Activated CD4-positive, alpha-beta T cell treated with anti-CD3 and anti-CD28 coated beads, Interleukin-2, amount 50 U/mL, for 48 hours (primary cell): ENCODE measurements at places on chromosomes 5 and 9.

- peak; percentile 42 for DNase-seq
Measured at GRCh38 chr9:100601216-100601615, 23.3 kb downstream of the CAVIN4 start.

DNA sequence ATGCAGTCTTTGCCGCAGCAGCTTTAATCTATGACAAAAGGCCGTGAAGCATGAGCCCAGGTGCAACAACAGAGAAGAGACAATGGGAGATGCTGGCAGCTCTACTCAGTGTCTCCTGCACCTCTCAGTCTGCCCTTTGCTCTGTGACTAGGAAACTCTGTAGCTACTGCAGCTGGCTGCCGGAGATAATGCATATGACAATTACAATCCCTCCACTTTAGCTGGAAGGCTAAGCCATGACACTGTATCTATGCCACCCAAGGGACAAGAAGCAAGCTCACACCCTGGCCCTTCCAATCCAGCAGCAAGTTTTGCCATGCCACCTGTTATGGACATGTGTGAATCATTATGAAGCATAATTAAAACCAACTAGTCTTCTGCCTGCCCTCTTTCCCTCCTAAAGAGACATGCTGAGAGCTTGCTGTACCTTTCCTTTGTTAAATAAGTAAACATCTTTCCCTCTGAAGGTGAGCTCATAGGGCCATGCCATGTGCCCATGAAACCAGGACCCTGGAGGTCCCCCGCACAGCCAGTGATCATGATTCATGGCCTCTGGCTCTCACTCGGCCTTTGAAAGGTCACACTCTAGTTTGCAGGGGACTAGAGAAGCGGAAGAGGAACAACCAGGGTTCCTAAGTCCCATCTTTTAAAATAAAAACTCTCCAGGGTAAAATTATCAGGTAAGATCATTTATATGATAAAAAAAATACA is 219.4 kb downstream of the SPOCK1 start:
- no peak for DNase-seq

GRCh38 chr5:159819591-159820411 is 96.5 kb upstream of the ADRA1B start:
- DNase-seq, result no peak

DNA sequence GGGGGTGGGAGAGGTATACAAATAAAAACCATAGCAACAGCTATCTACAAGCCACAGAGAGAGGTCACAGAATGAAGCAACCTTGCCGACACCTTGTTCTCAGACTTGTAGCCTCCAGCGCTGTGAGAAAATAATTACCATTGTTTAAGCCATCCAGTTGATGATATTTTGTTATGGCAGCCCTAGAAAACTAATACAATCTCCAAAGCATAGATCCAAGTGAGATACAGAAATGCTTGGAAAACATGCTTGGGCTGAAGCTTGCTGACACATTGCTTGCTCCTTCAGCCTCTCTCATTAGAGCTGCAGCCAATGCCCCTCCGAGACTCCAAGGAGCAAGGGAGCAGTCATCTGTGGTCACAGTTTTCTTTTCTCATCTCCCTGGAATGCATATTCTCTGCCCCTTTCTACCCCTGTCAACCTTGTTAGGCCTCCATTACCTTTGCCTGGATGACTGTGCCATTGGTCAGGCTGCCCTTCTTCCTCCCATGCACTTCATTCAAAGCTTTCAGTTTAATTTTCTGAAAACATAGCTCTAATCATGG is 401.4 kb upstream of the KLF4 start:
- no peak for DNase-seq

- no peak for DNase-seq
Measured at GRCh38 chr5:143056792-143057579, 286.8 kb downstream of the ARHGAP26 start.
